ENCODE measurements at places on chromosomes 12 and 14.

GRCh38 chr12:106582641-106583230, at the start of gene RFX4:
Gene RFX4, plus strand, starts transcription at chr12:106583004. Its CDS starts 317 bp downstream, at chr12:106583321.
- no peak for DNase-seq

DNA sequence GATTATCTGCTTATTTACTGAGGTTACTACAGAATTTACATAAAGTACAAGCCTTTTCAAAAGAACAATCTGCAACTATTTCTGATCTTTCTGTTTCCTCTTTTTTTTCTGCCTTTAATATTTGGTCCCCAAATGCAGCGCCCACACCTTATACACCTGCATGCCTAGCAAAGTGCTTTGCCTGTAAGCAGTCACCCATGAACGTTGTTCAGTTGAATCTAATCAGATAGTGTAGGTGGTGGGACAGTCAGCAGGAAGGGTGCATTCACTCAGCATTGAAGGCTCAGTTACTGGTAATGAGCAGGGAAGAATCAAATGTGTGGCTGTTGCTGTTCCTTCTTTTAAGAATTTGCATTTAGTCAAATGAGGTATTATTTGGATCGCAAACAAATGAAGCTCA, 108.4 kb downstream of the GPR135 start:
- DNase-seq, result no peak

GRCh38 chr12:51199366-51199945, 18.4 kb downstream of the POU6F1 start:
- DNase-seq, result no peak

- no peak for DNase-seq
Measured at GRCh38 chr12:54590978-54591591, 2.6 kb upstream of the PPP1R1A start.

DNA sequence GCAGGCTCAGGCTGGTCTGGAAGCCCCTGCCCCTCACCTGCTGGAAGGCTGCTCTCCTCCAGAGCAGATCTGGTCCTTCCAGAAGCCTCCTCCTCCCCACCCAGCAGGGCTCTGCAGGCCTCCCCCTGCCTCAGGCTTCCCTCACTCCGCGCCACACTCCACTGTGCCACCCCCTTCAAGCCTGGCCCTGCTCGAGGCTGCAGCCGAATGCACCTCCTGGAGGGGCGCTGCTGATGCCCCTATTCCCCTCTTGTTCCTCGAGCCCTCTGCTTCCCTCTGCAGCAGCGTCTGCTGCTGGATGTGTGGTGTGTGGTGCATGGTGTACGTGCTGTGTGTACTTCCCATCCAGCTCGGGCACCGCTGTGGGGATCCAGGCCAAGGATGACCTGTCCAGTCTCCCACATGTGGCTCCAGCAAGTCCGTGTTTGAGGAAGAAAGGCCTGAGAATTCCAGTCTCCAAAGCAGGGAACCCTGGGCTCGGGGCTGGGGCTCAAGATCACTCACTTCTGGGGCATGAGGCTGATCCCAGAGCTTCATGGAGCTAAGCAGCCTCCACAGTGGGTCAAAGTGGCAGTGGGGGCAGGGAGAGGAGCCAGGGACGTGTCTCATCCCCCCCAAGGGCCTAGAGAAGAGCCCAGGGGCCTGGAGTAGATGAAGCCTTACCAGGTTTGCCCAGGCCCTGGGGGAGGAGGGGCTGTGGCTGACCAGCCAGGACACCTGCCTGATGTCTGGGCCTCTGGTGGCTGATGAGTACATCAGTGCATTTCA, 136.0 kb upstream of the C14orf180 start:
- DNase-seq, result no peak

DNA sequence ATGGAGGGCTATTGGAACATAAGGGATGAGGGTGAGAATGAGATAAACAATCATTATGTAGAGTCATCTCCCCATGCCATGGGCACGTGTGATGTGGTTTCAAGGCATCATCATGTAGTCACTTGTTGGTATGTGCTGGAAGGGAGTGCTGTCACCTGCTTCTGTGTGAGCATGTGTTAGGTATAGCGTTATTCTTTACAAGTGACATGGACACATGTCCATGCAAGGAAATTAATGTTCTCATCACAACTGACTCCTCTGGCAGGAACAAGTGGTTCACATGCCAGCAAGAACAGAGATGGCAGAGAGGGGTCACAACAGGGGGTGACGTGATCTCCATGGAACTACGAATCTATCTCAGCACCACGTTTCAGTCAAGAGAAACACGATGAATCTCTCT, 815.8 kb downstream of the BCL11B start:
- DNase-seq, result no peak

DNA sequence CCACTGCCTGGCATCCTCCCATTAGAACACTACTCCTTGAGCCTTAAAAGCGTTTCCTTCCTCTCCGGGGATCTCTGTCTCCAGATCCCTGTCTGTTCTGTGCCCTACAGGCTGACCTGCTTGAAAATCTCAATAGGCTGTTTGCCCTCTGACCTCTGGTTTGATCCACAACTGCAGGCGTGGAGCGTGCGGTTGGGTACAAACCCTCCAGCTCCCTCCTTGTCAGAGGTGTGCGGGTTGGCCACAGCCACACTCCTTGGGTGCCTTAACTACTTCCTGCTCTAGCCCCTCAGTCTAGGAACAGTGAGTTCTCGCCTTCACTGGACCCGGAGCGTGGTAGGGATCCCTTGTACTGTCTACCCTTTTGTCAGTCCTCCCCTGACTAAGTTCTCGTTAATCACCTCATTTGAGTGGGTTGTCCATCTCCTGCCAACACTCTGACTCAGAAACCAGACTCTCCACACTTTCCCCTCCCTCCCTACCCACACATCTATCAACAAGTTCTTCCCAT, 33.1 kb downstream of the CMKLR1 start:
- no peak for DNase-seq

Data from T-helper 17 cell (primary cell).